ENCODE measurements at places on chromosomes 5 and 9.

GRCh38 chr9:36551910-36552309 is 20.8 kb upstream of the MELK start:
- no peak for DNase-seq

GRCh38 chr5:82785456-82785855 is 291.7 kb downstream of the TMEM167A start:
- no peak for DNase-seq

DNA sequence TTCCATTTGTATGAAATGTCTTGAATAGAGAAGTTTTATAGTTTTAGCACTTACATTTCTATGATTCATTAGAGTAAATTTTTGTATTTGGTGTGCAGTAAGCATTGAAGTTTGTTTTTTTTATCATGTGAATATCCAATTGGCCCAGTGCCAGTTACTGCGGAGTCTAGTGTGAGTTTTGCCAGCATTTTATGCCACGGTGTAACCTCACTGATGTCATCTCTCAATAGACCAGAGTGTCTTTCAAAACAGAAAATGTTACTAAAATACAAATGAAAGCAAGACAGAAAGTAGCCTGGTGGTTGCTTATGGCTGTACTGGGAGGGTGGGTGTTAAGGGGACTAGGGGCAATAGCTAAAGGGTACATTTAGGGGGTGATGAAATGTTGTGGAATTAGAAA is 62.8 kb downstream of the IPPK start:
- no peak for DNase-seq

- no peak for DNase-seq
These were observed 323.9 kb downstream of the MTRR start for GRCh38 chr5:8192840-8193239.

GRCh38 chr5:90477073-90477472 is 2.4 kb downstream of the POLR3G start:
- DNase-seq = no peak

GRCh38 chr9:128160603-128160987 is 530 bp downstream of the BBLN start:
- DNase-seq = no peak
